ENCODE measurements at places on chromosomes 6 and 20.

- DNase-seq, result no peak
Measured at GRCh38 chr6:14763139-14763538, 482.7 kb upstream of the JARID2 start.

- DNase-seq, result no peak
Measured at GRCh38 chr6:142985281-142985680, 40.3 kb upstream of the HIVEP2 start.

DNA sequence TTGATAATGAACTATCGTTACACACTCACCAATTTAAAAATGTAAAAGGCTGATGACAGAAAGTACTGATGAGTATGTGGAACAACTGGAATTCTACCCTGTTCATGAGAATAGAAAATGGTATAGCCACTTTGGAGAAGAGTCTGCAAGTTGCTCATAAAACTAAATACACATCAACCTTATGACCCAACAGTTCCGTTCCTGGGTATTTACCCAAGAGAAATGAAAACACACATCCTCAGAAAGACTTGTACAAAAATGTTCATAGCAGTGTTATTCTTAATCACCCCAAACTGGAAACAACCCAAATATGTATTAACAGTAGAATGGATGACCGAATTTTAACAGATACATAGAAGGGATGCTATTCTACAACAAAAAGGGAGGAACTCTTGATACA lies 145.7 kb upstream of the LRFN2 start:
- no peak for DNase-seq

DNA sequence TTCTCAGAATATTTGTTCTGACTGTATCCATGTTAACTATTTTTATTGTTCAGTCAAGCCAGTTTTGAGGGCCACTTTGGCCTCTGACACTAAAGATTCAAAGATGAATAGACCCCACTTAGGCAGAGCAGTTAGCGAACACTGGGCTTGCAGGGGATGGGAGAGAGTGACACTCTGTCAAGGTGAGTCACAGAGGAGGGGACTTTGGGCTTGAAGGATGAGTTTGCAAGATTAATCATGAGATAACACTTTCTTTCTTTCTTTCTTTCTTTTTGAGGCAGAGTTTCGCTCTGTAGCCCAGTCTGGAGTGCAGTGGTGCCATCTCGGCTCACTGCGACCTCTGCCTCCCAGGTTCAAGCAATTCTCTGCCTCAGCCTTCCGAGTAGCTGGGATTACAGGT lies 46.4 kb downstream of the SPATA2 start:
- DNase-seq, result no peak

- DNase-seq, result peak; percentile 87
Measured at GRCh38 chr20:46406986-46407670, 713 bp upstream of the ELMO2 start.

DNA sequence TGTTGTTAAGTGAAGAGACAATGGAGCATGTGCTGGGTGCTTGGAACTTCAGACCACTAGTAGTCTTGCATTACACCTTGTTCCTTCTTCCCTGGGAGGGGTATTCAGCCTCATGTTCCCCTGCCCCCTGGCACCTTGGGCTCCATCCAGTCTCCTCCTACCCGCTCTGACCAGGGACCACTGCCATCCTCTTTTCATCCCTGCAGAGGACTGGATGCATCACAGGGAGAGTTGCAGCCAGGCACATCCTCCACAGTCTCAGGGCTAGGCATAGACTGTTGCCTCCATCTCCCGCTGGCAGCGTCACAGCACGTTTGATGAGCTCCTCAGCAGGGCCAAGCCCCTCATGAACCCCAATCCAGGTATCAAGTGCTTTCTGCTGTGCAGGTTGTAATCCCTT lies 1.3 kb upstream of the TAAR8 start:
- no peak for DNase-seq

DNA sequence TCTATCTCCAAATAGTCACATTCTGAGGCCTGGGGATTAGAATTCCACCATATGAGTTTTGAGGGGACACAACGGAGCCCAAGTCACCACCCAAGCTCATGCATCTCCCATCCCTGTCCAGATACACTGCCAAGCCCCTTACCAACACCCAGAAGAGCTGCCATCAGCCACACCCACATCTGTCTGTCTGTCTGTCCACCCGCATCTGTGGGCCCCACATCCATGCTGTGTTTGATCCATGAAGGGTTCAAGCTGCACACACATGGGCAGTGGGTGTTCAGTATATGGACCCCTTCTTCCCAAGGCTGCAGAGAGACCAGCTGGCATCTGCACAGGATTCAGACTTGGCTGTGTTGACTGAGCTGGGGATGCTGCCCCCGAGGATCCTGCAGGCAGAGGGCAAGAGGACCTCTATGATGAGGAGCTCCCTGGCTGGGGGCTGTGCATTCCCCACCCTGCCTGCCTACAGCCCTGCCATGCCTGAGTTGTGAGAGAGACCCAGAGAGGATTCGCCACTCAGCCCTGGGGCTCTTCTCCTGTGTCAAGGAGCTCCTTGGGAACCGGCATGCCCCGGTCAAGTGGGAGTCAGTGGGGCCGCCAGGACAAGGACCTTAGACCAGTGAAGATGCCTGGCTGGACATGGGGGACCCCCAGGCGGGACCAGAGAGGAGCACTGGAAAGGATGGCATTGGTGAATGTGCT lies 206.4 kb downstream of the SYNDIG1 start:
- no peak for DNase-seq

- DNase-seq, result no peak
Measured at GRCh38 chr6:104521176-104521575, 338.5 kb downstream of the HACE1 start.

DNA sequence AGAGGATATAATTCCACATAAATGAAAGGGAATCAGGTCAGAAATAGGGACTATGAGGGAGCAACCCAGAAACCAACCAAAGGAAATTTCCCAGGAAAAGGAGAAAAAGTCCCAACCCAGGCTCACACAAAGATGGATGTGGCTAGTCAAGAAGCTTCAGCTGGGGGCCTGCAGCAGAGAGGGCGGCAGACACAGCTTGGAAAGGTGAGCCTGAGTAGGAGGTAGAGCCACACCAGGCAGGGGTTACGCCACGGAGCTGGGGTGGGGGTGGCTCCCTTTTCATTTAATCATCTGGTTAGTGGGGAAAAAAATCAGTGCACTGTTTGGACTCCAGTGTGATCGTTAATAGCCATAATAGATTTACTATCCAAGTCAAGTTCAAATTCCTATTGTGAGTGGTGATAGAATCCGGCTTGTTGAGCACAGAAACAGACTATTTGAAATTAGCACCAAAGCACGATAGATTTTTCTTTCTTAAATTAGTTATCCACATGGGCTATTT lies 220.6 kb downstream of the TPBG start:
- DNase-seq, result no peak

GRCh38 chr20:23257106-23257761 lies 93.4 kb upstream of the NXT1 start:
- no peak for DNase-seq

GRCh38 chr6:107641071-107641470 lies 151.2 kb downstream of the SOBP start:
- no peak for DNase-seq

DNA sequence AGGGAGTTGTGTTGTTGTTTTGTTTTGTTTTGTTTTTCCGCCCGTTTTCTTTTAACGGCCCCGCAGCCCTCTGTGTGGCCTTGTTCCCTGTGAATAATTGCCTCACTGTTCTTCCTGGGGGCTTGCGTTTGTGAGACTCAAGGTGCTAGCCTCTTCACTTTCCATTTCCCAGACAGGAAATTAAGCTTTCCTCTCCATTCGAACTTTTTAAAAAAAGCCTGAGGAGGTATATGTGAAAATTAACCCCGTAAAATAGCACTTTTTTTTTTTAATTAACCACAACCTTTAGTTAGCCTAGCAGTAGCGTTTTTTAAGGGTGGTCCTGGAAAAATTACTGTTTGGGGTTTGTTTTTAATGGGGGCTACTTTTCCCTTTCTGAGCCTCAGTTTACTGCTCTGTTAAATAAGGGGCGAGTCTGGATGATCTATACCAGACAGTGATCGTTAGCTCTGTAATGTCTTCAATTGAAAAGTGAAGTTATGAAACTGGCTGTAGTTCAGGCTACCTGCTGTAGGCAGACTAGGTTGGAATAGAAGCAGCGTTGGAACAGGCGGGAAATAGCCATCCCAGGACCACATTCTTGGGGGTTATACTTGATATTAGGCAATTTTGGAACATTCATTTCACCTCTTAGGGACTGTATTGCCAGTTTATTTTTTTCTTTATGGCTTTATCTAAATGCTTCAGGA lies 1.7 kb downstream of the STX16 start:
- DNase-seq, result no peak

DNA sequence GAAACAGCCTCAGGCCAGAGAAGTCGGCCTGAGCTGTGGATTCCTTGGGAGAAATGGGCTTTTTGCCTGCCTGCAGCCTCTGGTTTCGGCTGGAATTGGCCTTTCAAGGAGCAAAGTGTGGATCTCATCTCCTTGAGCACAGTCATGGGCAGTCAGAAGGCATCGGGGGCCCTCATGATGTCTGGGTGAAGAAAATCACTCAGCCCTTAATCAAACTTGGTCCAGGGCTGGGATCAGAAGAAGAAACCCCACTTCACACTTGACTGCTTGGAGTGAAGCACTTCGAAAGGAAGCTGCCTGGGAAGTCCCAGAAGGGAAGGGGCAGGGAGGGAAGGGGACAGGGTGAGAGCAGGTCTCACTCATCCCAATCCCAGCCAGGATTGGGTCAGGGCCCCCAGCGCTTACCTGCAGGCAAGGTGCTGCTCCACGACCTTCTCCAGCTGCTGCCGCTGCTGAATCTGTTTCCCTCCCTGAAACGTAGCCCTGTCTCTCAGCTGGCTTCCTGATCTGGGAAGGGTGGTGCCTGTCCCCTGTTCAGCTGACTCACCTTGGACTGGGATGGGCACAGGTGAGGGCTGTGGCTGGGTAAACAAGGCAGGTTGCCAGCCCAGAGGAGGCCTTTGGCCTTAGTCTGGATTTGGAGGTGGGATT lies at the start of gene SDCBP2:
Gene SDCBP2 (minus strand): TSS at position 460 of the 651 bp plus-strand sequence. CDS start 8,723 bp downstream, outside the sequence.
- no peak for DNase-seq

DNA sequence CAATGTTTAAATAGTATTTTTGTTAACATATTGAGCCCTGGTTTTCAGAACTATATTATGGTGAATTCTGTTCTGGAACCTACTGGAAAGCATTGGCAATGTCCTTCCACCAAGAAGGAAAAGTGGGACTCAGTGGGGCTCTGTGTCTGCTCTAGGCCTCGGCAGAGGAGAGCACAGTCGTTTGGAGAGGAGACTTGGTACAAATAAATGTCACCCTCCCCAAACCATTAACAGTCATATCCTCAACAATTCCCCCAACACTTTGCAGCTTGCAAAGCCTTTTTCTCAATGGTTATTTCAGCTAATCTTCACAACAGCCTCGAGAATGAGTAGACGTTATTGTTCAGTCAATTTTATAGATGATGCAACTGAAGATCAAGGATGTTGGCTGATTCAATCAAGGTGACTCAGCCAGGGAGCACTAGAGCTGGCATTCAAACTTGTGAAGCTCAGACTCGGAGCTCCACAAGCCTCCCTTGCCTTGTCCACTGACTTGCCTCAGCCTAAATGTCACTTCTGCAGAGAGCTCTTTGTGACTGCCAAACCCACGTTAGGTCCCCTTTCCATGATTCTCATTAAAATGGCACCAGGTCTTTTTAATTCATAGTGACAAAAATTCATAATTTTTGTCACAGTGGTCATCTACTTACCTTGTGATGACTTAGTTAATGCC lies 60.6 kb downstream of the TOX2 start:
- no peak for DNase-seq

- no peak for DNase-seq
Measured at GRCh38 chr6:150079604-150080003, 10.7 kb upstream of the ULBP3 start.

GRCh38 chr6:72922401-72922800 lies 300.5 kb downstream of the KCNQ5 start:
- DNase-seq, result no peak

DNA sequence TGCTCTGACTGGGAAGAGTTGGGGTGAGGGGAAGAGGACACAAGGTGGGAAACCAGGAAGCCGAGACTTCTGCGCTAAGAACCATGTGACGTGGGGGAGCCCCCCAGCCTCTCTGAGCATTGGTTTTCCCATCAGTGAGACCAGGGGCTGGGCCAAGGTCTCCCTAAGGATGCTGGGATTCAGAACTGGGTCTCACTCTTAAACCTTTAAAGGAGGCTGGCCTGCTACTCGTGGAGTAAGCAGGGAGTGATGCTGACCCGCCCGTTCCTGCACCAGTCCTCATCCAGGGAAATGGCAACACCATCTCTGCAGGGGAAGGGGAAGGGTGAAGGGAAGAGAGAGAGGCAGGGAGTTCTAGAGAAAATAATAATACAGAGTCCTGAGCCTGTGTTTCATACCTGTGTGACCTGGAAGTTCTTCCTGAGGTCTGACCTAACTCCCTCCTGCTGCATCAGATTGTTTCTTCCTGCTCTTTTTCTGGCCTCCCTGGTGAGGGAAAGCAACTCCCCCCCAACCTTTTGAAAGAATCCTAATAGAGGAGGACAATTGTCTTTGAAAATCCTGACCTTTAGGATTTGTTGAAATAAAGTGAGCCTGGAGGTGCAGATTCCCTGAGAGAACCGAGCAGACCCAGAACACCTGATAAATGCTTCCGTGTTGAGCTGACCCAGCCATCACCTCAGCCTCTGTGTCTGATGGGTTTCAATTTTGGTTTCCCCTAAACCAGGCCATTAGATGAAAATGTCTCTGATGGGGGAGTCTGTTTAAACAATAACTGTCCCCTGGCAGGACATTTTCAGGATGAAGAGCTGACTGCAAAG lies 3.0 kb upstream of the GRM4 start:
- DNase-seq, result no peak

GRCh38 chr6:112690497-112691202 lies 343.5 kb downstream of the RFPL4B start:
- peak; percentile 57 for DNase-seq

GRCh38 chr6:45742591-45742990 lies 273.1 kb downstream of the CLIC5 start:
- DNase-seq, result no peak

GRCh38 chr20:39004508-39004907 lies 42.4 kb downstream of the DHX35 start:
- no peak for DNase-seq

DNA sequence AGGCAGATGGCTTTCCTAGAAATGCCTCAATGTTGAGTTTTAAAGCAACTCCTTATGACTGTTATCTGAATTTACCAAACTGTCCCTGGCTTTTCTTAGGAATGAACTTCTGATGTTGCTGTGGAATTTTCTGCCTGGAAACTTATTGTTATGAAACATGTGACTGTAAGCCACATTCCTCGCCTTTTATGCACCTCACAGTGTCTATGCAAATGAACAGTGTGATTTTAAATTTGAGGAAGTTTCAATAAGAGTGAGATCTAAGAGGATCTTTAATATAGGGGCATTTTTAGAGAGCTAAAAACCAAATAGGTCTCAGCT lies 2.4 kb upstream of the CCR6 start:
- DNase-seq, result no peak

GRCh38 chr6:165571068-165571682 lies 91.9 kb downstream of the PDE10A start:
- DNase-seq, result no peak

DNA sequence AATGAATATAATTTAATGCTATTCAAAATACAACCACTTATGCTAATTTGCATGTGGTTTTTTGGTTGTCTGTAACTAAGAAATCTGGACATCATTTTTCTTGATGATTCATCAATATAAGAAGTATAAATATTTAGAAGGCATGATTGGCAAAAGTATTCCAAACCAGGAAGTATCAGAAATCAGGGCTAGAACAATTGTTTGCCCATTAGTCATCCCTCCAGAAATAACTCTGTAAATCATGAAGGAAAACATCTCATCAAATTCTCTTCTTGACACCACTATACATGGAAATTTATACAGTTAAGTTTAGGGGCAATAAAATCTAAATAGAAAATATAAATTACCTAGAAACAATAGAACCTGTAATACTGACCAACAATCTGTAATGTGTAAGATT lies 554.7 kb upstream of the HS3ST5 start:
- no peak for DNase-seq

- no peak for DNase-seq
Measured at GRCh38 chr20:64053841-64054661, 4.6 kb upstream of the SOX18 start.
